ENCODE measurements at places on chromosomes 3 and 15.

DNA sequence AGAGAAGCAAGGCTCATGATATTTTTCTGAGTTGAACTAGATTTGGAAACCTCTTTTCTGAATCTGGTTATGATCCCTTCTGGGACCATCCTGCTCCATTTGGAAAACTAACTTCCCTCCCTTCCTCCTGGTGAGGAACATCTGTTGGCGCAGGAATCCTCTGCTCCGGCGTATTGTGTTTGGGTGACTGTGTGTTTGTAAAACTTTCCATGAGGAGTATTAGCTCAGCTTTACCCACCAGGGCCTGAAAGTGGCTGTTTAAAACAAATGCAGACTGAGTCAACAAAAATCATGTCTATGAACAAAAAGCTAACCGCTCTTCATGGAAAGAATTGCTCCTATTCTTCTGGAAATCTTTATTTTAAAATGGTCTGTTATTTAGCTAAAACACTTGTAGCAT is 17.7 kb downstream of the STARD9 start:
- peak; percentile 36 for DNase-seq

- DNase-seq = peak; percentile 54
These were observed 38.8 kb upstream of the CLDN18 start for GRCh38 chr3:137970914-137971831.

- DNase-seq = no peak
These were observed 32.8 kb downstream of the LRRK1 start for GRCh38 chr15:100951965-100952364.

GRCh38 chr3:107739227-107739626 is 216.5 kb downstream of the BBX start:
- no peak for DNase-seq

GRCh38 chr15:64717735-64718495 is 57.5 kb downstream of the RBPMS2 start:
- no peak for DNase-seq

- DNase-seq = no peak
These were observed 13.8 kb downstream of the ISG20 start for GRCh38 chr15:88652456-88653199.

DNA sequence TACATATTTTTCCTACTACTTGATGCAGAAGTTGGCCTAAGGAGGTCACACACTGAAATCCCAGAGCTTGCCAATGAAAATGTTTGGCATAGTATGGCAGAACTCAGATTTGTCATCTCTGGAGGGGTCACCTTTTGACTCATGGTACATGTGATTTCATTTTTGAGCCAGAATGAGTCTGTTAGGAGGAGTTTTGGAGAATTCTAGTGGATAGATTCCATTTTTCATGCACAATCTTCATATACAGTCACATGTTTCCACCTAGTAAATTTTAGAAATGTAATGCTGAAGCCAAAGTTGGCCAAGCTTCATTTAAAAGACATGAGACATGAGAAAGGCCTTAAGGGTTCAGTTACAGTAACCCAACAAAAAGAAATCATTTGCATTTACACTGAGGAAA is 97.8 kb upstream of the IGSF10 start:
- no peak for DNase-seq

DNA sequence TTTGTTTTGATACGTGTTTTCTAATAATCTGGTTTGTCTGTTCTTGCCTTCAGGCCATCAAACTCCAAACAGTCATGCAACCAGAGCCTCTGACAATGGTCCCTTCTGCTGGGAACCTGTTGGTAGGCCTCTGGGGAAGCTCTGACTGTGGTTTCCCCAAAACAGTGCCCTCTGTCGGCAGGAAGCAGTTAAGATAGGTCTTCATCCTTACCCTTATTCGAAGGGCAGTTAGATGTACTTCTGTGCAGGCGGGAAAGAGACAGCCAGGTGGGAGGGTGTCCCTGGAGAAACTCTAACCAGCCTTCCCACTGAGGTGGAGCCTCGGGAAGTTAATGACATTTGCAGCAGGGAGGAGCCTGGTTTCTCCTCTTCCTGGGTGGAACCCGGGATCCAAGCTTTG is 81.6 kb upstream of the CHMP2B start:
- DNase-seq = peak; percentile 30

GRCh38 chr3:64384561-64384960 is 159.3 kb upstream of the PRICKLE2 start:
- no peak for DNase-seq

- no peak for DNase-seq
These were observed 35.2 kb upstream of the RHO start for GRCh38 chr3:129493206-129493605.

DNA sequence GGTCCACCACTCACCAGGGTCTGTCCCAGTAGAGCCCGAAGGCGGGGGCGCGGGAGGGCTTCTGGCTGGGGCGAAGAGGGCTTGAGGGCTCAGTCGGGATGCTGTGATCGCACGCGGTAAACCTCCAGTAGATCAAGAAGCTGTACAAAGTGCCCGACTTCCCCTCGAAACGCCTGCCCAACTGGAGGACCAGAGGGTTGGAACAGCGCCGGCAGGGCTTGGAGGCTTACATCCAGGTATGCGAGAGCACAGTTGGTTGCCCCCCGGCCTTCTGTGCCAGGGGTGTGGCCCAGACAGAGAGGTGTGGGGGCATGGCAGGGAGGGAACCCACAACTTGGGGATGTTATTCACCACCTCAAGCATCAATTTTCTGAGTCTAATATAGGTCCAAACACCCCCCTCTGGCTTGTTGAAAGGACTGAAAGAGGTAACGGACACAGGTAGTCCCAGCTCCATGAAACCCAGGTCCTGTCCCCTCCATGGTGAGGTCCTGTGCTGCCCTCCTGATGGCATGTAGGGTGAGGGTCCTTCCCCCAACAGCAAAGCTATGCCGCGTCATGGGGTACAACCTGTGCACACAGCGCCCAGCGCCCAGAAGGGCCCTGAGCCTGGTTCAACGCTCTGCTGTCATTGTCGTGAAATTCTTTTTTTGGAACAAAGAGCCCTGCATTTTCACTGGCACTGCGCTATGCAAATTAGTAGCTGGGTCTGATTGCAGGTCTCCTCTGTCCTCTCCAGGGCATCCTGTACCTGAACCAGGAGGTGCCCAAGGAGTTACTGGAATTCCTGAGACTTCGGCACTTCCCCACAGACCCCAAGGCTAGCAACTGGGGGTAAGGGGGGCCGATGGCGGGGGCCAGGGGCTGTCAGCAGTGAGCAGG is 1.2 kb downstream of the SNX22 start:
- no peak for DNase-seq

GRCh38 chr3:157204431-157204830 is 44.5 kb upstream of the CCNL1 start:
- DNase-seq = peak; percentile 53

- DNase-seq = no peak
These were observed 17.6 kb downstream of the EFCC1 start for GRCh38 chr3:129018751-129019150.

- peak; percentile 58 for DNase-seq
These were observed 595.8 kb downstream of the NLGN1 start for GRCh38 chr3:173993299-173993698.

DNA sequence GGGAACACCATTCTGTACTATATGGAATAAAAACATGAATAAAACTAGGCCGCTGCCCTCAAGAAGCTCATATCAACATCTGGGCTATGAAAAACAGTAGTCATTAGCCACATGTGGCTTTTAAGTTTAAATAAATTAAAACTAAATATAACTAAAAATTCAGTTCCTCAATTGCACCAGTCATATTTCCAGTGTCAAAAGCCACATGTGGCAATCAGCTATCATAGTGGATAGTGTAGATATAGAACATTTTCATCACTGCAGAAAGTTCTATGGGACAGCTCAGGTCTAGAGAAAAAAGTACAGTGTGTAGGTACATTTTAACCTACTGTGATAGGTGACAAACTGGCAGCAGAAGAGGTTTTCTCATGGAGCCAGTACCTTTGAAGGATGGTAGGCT is 261.4 kb downstream of the FOXP1 start:
- DNase-seq = no peak

- peak; percentile 4 for DNase-seq
These were observed 443.1 kb upstream of the THRB start for GRCh38 chr3:24937780-24938179.

GRCh38 chr3:176848431-176849214 is 348.7 kb downstream of the TBL1XR1 start:
- DNase-seq = peak; percentile 2

DNA sequence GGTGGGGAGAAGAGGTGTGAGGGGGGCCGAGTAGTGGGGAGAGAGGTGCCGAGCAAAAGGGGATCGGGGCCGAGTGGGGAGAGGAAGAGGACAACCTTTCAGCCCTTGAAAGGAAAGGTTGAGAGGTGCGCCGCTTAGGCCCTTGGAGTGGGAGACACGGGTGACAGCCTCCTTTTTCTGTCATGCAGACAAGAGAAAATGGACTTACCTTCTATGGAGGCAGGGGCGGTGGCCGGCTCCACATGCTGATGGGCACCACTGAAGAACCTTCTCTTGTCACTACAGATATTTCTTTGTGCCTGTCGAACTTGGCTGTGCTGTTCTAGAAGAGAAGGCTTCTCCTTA is 421 bp downstream of the KLHL18 start:
- no peak for DNase-seq

- peak; percentile 98 for DNase-seq
These were observed 144.7 kb upstream of the ABHD17C start for GRCh38 chr15:80550219-80550907.

DNA sequence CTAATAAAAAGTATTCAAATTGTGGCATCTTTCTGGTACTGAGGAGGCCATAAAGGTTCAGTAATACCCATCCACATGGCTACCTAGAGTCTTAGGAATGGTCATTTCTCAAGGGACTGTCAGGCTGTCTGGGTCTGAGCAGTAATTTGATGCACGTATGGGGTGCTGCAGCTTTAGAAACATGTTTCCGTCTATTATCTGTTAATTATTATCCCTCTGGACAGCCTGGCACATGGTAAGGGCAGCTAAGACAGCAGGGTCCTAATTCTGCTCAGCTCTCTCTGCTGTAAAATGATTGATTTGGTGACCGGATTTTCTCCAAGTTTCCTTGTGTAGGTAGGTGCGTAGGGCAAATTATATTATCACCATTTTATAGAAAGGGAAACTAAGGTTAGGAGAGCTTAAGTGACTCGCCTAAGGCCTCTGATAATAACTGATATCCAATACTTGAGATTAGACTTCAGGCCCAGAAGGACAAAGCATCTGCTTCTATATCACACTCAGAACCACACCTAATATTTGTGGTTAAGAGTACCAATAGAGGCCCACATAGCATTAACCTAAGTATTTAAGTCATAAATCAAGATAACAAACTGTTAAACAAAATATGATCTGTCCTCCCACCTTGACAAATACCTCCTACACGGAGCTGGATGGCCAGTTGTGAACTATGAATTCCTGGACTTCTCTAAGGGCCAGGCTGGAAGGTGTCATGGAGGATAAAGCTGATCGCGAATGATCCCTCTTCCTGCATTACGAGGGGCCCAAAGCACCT is 2.9 kb upstream of the RAP2B start:
- no peak for DNase-seq

DNA sequence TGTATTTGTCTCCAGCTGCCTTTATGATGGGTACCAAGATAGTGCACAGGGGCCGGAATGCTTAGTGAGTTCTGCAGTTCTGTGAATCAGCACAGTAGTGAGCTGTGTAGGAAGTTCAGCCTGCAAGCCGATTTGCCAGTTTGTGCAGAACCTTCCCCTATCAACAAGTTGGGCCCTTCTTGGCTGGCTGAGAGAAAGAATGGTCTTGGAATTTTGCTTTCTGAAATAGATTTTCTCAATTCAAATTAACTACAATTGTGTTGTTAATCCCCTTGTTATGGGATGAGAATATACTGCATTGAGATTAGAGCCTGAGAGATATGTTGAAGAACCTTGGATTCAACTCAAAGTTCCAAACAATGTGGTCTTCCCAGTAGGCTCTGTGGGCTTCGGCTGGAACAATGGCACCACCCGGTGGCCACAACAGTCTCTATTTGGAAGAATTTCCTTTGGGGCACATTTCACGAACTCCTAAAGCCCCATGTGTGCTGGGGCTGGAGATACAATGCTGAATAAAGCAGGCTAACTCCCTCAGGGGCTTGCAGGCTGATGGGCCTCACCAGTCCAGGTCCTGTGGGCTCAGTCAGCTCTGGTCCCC is 59.1 kb downstream of the TRIM42 start:
- DNase-seq = peak; percentile 6

DNA sequence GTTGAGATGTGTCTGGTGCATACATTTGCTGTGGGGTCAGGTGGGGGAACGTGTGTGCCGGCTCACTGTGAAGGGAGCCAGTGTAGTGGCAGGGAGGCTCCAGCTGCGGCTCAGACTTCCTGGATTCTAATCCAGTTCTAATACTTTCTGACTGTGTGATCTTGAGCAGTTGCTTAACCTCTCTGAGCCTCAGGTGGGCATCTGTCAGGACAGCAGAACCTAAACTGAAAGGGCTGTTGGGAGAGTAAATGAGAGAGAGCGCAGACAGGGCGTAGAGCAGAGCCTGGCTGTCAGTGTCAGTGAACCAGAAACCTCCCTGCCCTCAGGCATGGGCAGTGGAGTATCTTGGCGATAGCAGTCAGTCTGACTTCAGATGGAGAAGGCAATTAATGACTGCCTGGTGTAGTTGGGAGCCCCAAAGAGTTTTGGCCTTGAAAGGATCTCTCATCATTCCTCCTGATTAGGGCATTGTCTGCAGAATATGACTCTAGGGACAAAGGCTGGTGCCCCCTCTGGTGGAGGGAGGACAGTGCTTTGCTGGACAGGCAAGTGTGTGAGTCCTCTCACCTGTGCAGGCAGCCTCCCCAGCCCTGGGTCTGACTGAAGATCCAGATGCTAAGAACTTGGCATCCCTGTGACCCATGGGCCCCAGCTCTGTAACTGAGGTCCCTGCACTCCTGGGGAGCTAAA is 9.6 kb downstream of the KBTBD13 start:
- DNase-seq = no peak

GRCh38 chr15:39099524-39099923 is 481.4 kb upstream of the THBS1 start:
- peak; percentile 24 for DNase-seq

DNA sequence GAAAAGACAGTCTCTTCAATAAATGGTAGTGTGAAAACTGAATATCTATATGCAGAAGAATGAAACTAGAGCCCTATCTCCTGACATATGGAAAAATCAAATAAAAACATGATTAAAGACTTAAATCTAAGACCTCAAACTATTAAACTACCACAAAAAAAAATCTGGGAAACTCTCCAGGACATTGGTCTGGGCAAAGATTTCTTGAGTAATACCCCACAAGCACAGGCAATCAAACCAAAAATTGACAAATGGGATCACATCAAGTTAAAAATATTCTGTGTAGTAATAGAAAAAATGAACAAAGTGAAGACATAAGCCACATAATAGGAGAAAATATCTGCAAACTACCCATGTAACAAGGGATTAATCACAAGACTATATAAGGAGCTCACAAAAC is 286.4 kb downstream of the TBC1D5 start:
- DNase-seq = peak; percentile 45

DNA sequence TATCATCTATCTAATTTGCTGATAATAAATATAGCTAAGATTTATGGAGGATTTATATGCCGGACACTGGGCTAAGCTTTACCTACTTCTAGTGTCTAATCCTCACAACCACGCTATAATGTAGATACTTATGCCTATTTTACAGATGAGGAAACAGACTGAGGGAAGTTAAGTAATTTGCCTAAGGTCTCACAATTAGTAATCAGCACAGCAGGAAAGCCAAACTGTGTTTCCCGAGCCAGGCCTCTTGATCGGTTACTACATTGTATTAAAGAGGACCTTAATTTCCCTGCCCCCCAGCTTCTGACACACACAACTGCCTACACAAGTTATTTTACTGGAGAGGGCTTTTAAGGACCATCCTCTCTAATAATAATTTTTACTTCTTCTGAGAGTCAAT is 40.9 kb downstream of the ONECUT1 start:
- DNase-seq = no peak

All from fibroblast of skin of right biceps (primary cell).